ENCODE measurements at places on chromosomes 3 and 15.

GRCh38 chr3:152121270-152121636 is 147.5 kb upstream of the MBNL1 start:
- no peak for DNase-seq

GRCh38 chr3:54322354-54322753 is 200.0 kb downstream of the CACNA2D3 start:
- DNase-seq, result no peak

- peak; percentile 82 for DNase-seq
These were observed 3.6 kb upstream of the SMAD6 start for GRCh38 chr15:66698318-66698961.

DNA sequence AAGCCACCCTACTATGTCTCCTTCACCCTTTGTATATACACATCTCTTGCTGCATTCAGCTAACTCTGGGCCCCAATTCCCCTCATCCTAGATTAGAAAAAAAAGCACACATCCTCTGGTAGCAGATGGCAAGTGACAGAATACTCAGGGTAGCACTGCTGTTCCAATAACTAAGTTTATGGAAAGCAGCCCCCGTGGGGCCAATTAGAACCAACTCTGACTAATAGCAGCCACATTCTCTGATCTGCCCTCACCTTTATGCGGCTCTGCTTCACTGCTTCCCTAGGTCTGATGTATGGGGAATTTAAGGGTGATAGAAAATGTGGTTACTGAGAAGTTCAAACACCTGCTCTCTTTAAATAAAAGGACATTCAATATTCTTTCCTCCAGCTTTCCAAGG is 74.9 kb upstream of the SETMAR start:
- DNase-seq, result no peak

DNA sequence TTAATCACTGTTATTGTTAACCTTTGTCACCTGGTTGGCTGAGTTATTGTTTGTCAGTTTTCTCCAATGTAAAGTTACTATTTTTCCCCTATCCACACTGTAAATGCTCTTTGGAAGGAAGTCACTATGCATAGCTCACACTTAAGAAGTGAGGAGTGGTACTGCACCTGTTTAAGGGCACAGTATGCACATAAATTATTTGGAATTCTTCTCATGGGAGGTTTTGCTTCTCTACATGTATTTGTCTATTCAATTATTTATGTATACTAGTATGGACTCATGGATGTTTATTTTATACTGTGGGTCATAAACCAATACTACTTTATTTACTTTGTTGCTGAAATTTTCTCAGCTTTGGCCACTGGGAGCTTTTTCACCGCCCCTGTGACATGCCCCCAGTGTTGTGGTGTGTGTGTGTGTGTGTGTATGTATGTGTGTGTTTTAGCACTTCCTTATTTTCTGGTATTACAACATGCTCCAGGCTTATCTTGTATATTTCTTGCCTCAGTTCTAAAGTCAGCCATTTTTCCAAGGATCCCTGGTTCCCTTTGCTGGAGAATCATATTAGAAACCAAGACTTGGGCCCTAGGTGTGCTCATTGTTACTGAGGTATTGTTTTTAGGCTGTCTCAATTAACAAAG is 290.5 kb downstream of the KBTBD8 start:
- DNase-seq, result peak; percentile 48

GRCh38 chr3:81908561-81908960 is 147.1 kb upstream of the GBE1 start:
- peak; percentile 10 for DNase-seq

DNA sequence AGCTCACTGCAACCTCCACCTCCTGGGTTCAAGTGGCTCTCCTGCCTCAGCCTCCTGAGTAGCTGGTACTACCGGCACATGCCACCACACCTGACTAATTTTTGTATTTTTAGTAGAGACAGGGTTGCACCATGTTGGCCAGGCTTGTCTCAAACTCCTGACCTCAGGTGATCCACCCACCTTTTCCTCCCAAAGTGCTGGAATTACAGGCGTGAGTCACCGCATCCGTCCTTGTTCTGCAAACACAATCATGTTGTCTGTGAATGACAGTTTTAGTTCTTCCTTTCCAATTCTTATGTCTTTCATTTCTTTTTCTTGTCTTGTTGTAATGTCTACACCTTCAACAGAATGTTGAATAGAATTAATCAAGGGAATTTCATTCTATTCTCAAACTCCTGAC is 16.3 kb upstream of the SMCO1 start:
- DNase-seq, result peak; percentile 56

- DNase-seq, result no peak
These were observed 335.1 kb upstream of the UMPS start for GRCh38 chr3:124395162-124395561.

- no peak for DNase-seq
These were observed 46.0 kb downstream of the MEIS2 start for GRCh38 chr15:37054336-37054735.

DNA sequence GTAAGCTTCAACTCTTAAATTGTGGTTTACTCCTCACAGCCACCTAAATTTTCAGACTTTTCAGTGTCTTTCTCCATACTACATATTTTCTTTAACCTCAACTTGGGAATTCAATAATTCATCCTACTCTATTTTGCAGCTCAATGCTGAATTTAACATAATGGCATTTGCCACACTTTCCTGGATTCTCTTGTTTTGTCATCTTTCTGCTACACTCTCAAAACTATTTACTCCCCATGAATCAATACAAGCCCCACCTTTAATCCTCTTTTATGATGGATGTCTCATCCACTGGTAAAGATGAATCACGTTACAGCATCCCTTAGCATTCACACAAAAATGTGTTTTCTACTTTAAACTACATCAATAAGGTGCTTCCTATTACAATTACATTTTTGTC is 19.6 kb upstream of the CHMP2B start:
- no peak for DNase-seq

DNA sequence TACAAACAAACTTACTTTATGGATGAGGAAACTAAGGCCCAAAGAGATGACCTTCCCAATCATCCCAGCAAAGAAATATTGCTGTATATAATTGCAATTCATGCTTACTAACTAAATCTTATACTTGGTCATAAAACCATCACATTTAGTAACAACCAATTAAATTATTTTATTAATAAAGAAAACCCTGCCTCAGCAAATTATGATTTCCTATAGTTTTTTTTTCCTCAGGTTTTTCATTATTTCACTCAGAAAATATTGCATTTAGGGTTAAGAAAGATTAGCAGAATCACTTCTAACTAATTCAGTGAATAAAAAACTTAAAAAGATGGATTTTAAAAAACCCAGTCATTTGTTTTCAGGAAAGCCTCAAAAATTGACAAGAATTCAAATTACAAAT is 86.5 kb upstream of the GADL1 start:
- DNase-seq, result no peak

DNA sequence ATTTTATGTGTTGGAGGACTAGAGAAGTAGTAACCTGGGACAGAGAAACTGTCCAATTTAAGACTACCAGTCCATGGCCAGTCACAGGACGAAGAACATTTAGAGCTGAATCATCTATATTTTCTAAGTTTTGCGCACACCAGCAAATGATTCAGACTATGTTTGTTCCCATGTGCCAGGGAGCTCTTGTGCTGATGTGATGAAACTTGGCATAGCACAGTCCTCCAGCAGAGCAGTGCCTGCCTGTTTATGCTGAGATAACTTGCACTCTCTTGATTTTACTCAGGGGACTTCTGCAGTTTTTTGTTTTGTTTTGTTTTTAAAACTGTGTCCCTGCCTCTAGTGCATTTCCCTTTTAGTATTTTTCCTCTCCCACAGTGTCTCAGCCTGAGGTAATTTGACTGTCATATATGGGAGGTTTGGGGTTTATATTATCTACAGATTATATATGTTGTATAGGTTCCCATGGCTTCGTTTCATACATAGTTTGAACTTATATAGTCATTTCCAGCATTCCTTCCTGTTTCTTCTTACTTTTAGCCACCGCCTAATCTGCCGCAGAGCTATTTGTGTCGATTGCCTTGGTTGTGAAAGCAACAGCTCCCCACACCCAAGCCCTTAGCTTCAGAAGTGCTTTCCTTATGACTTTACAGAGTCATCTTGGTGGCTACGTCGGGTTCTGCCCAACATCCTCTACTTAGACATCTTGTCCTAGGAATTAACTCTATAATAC is 45.5 kb downstream of the PPM1L start:
- DNase-seq, result peak; percentile 86

- no peak for DNase-seq
These were observed 19.3 kb upstream of the DPPA4 start for GRCh38 chr3:109356442-109357155.

DNA sequence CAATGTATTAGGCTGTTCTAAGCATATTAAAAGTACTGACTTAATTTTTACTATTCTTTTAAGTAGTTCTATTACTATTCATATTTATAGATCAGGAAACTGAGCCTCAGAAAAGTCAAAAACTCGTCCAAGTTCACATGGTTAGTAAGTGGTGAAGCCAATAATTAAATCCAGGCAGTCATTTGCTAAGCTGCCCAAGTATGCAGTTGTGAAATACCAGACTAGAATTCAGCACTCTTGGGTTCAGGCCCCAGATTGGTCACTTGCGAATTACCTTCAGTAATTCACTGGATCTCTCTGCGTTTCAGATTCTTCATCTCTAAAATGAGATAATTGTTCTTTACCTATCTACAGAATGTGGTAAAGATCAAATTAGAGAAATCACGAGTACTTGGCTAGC is 161.9 kb upstream of the CADPS start:
- no peak for DNase-seq

DNA sequence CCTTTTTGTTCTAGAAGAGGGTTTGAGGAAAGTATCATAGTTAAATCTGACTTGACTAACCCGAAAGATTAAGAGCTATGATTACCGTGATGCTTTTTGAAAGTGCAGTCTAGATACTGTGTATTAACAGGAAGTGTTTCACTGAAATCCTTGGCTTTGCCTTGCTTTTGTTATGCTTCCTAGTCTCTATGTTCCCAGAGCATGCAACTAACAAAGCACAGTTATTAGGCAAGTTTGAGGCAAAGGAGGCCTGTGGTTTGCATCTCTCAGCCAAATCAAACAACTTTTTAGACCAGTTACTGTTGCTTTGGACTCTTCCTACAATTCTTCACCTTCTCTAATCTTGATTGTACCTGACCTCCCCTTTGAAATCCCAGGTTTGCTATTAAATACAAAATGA is 3.9 kb downstream of the LXN start:
- DNase-seq, result no peak

DNA sequence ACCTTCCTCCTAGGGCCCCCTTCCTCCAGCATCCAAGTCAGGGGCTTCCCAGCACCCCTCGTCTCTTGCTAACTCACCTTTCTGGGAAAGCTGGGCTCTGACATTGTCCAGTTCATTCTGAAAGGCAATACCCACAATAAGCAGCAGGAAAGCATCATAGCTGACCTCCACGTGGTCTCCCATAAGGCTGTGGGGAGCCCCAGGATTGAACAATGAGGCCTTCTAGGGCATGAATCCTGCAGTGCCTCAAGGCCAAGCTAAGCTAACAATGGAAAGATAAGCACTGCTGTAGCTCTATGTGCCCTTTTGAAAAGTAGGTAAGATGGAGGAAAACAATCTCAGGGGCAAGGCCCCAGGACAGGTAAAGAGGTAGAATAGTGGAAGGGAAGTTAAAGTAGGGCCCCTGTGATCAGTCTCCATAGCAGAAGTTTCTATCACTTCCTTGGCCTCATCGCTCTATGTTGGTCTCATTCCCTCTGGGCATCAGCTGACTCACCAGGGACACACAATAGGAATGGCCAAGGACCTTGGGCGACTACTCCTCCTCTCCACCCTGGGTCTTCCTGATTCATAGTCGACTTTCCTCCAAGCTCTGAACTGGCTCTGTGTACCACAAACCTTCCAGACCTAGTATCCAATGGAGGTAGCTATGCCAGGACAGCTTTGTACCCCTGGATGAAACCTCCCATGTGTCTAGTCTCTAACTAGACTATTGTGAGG is 11.7 kb downstream of the TRAIP start:
- DNase-seq, result no peak

- DNase-seq, result peak; percentile 21
These were observed 67.3 kb upstream of the GLCE start for GRCh38 chr15:69093127-69093526.

DNA sequence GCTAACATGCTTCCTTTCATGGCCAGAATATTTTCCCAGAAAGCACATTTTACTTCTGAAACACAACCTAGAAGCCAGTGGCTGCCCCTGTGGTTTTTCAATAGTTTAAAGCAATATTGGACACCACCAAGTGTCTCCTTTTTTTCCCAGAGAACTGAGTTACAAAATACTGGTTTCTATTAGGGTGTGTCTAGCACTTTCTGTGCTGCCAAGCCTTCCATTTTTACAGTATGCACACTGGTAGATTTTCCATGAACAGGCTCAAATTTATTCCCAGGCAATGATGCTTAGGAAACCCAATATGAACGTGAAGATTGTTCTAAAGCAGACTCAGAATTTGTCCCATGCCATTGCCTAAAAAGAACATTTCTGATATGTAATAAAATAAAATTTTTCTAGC is 7.2 kb downstream of the TNFAIP8L3 start:
- DNase-seq, result no peak

- no peak for DNase-seq
These were observed 31.7 kb downstream of the ALCAM start for GRCh38 chr3:105398437-105398836.

GRCh38 chr3:127959873-127960272 is 44.8 kb downstream of the KBTBD12 start:
- peak; percentile 67 for DNase-seq

DNA sequence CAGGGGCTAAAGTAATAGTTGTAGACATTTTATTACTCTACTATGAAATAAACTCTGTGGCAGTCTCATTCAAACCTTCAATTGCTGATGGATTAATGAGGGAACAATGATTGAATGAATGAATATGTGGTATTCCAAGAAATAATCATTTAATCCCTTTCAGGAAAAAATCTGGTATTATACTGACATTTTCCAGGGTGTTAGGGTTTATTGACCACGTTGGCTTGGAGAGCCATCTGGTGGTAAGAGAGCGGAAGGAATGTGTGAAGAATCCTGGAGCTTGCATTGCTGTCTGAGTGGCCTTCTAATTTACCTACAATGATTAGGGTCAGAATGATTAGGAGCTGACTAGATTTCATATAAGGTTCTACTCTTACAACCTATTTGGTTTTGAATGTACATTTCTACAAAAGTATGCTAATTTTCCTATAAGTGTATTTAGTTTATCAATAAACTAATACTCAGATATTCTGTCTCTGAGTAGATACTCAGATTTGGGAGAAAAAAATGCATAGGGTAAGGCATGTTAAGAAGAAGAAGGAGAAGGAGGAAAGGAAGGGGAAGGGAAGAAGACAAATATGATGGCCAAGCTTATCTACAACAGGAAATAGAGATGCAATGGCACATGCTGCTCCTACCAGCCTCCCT is 249.9 kb downstream of the ROBO1 start:
- no peak for DNase-seq

DNA sequence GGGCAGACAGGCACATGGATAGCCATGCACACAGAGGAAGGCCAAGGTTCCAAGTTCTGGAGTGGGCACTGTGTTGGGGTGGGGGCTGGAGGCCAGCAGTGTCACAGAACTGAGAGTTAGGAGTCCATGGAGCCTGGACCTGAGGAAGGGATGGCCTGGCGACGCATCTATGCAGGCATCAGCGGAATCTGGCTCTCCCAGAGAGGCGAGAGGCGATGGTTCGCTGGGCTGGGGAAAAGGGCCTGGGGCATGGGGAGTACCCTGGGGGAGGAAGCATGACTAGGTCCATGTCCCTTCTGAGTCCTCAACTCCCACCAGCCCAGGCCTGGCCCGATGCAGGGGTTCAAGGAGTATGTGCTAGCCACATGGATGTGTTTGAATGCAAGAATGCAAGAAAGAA is 192.8 kb upstream of the LINGO1 start:
- no peak for DNase-seq

All from suppressor macrophage (primary cell).